Thoracic aorta (tissue), 2 donors: ENCODE measurements at places on chromosomes 13 and 19. TPM values are rescaled to one million over a fixed set of nuclear protein-coding genes. Genes with fewer than 3 reads are reported as not detected.

- H3K36me3 ChIP-seq, result no peaks in the 10 kb centered on the region
- no peaks in the 10 kb centered on the region for H3K4me1 ChIP-seq
- H3K27me3 ChIP-seq, result no peaks in the 10 kb centered on the region
- no peak overlapping the region for H3K27ac ChIP-seq
- no peak for DNase-seq
- H3K4me3 ChIP-seq, result no peak overlapping the region
Measured at GRCh38 chr13:103351035-103351828, 285.0 kb upstream of the SLC10A2 start.

DNA sequence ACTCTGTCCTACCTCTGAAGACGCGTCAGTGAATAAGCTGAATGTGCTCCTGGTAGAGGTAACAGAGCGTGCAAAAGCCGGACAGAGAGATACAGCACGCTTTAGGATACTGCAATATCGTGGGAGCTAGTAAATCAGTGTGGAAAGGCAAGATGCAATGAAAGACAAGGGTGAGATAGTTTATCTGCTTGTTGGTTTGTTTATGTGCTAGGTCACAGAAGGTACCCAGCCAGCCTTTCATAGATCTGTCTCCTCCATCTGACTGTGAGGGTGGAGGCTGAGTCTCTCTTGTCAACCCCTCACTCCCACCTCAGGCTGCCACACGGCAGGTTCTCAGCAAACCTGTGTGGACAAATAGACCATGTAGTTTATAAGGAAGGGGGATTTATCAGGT lies 904 bp upstream of the GIPC1 start:
- peak overlapping the region; percentile 47 for H3K27ac ChIP-seq
- peak overlapping the region; percentile 94 for H3K4me3 ChIP-seq
- no peaks in the 10 kb centered on the region for H3K36me3 ChIP-seq
- DNase-seq, result no peak

GRCh38 chr19:45152504-45153338 lies 8.1 kb downstream of the NKPD1 start:
- no peaks in the 10 kb centered on the region for H3K27me3 ChIP-seq
- H3K4me1 ChIP-seq, result peaks cover 25% of the 10 kb centered on the region
- DNase-seq, result no peak
- H3K27ac ChIP-seq, result no peak overlapping the region
- H3K36me3 ChIP-seq, result no peaks in the 10 kb centered on the region

DNA sequence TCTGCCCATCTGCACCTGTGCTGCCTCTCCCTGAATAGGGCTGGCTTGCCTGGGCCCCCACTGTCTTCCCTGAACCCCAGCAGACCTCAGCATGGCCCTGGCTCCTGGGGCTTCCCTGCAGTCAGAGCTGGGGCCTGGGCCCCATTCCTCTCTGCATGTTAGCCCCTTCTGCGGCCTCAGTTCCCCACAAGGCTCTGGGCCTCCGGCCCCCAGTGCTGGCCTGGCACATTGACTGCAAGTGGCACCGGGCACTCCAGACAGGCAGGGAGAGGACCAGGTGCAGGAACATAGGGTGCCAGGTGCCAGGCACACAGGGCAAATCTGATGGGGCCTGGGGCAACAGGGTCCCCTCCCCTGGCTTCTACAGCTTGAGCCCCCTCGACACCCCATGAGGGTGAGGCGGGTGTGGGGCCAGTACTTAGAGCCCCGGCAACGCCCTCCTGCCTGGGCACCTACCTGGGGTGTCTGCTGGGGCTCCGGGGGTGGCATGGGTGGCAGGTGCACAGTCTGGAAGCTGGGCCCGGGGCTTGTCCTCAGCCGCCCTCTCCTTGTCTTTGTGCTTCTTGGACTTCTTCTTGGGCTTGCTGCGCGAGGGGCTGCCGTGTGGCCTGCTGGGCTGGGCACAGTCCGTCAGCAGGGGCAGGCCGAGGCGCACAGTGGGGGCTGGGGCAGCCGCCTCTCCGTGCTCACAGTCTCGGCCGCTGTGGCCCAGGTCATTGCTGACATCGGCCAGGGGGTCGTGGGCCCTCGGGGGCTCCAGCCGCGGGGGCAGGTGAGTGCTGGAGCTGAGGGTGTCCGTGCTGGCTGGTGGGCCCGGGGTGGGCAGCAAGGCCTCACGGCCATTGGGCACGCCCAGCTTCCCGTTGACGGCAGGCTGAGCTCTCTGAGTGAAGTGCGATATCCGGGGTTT lies 12.3 kb upstream of the ISYNA1 start:
- H3K36me3 ChIP-seq, result peaks cover 56% of the 10 kb centered on the region
- no peak overlapping the region for H3K27ac ChIP-seq
- DNase-seq, result no peak
- no peak overlapping the region for H3K4me3 ChIP-seq

DNA sequence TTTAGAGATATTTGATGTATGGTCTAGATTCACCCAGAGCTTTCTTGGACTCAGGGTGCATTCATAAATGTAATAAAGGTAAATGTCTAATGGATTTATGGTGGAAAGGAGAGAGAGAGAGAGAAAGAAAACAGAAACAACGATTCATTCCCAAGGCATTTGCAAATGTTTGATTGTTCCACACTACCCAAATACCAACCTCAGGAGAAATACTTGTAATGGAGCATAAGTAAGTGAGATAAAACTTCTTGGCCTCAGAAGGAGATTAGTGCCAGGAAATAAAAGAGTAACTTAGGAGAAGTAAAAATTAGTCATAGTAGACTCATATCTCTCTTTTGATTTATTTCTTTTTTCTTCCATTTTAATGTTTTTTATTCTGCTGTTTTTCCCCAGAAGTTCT lies 40.6 kb upstream of the DGKH start:
- DNase-seq, result no peak
- no peaks in the 10 kb centered on the region for H3K36me3 ChIP-seq
- H3K4me3 ChIP-seq, result no peak overlapping the region
- peak overlapping the region; percentile 45 for H3K27ac ChIP-seq
- H3K27me3 ChIP-seq, result no peaks in the 10 kb centered on the region

GRCh38 chr13:27933118-27933517 lies 13.3 kb downstream of the PDX1 start:
- DNase-seq, result no peak
- H3K27ac ChIP-seq, result no peak overlapping the region
- H3K27me3 ChIP-seq, result no peaks in the 10 kb centered on the region
- H3K4me1 ChIP-seq, result no peaks in the 10 kb centered on the region
- no peaks in the 10 kb centered on the region for H3K36me3 ChIP-seq
- H3K4me3 ChIP-seq, result no peak overlapping the region

DNA sequence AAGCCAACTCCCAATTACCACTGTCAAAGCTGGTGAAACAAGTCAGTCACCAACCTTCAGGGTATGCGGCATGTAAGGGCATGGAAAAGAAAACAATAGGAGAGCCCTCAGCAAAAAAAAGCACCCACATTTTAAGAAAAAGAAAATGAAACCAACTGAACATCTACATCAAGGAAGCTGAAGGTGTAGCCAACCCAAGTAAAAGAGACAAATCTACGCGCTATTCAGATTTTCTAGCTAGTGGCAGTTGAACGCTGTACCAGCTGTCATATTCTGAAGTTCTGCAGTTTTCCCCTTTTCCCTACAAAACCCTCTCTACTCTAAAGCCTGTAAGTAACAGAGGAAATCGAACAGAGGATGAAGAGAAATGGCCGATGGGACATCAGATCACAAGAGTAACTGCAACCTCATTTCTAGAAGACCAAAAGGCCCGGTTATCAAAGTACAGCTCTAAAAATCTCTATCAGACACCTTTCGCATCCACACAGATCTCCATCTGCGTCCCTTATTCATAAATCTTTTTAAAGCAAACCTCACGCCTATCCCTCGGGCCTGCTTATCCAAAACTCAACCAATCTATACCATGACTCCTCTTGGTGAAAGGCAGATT lies 1.4 kb downstream of the MYCBP2 start:
- peak overlapping the region; percentile 81 for H3K27ac ChIP-seq
- H3K36me3 ChIP-seq, result no peaks in the 10 kb centered on the region
- H3K4me1 ChIP-seq, result peaks cover 69% of the 10 kb centered on the region
- H3K4me3 ChIP-seq, result peak overlapping the region; percentile 88
- no peak for DNase-seq
- H3K27me3 ChIP-seq, result no peaks in the 10 kb centered on the region

DNA sequence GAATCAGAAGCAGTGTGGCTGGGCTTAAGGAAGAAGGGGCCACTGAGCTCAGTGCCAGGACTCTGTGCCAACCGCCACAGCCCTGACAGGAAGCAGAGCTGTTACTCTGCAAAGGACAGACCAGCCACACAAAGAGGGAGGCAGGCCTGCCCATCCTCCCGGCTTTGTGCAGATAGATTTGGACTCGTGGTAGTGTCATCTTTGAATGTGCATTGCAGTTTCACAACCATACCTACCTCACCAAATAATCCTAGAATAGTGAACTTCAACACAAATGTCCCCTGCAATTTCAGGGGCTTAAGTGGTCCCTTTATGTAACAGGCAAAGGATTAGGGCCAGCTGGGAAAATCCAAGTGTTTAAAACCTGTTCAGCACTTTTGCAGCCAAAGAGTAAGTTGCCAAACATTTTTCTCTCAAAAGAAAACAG lies 55.1 kb upstream of the CLDN10 start:
- no peaks in the 10 kb centered on the region for H3K4me1 ChIP-seq
- no peak overlapping the region for H3K4me3 ChIP-seq
- DNase-seq, result no peak
- H3K36me3 ChIP-seq, result no peaks in the 10 kb centered on the region

GRCh38 chr13:80972857-80973478 lies 632.0 kb upstream of the SPRY2 start:
- H3K27ac ChIP-seq, result no peak overlapping the region
- H3K4me1 ChIP-seq, result no peaks in the 10 kb centered on the region
- no peaks in the 10 kb centered on the region for H3K27me3 ChIP-seq
- no peaks in the 10 kb centered on the region for H3K36me3 ChIP-seq
- DNase-seq, result no peak
- H3K4me3 ChIP-seq, result no peak overlapping the region

- no peaks in the 10 kb centered on the region for H3K27me3 ChIP-seq
- peaks cover 32% of the 10 kb centered on the region for H3K36me3 ChIP-seq
- H3K4me1 ChIP-seq, result no peaks in the 10 kb centered on the region
- no peak for DNase-seq
Measured at GRCh38 chr19:41871573-41872383, 5.3 kb upstream of the CD79A start.

DNA sequence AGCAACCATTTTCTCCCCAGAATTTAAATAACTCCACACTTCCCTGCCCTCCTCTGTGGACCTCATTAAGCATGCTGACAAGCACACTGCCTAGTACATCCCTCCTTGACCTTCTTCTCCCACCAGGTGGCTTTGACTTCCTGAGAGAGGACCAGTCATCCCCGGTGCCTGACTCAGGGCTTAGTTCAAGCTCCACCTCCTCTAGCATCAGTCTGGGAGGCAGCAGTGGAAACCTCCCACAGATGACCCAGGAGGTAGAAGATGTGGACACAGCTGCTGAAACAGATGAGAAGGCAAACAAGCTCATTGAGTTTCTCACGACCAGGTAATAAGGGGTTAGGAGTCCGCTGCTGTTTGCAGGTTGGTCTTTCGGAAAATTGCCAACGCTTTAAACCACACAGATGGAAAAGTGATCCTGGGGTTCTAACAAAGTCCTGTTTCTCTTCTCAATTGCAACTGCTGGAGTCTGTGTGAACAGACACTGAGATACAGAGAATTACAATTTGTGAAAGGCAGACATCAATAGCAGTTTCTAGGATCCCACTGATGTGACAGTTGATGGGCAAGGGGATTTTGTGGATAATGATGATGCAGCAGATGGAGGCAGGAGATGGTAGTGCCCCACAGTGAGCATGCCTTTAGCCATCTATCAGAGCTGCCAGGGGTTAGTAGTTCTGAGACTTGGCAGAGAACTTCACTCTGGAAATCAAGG lies 86.7 kb downstream of the ZAR1L start:
- H3K27ac ChIP-seq, result no peak overlapping the region
- DNase-seq, result no peak
- H3K27me3 ChIP-seq, result no peaks in the 10 kb centered on the region
- H3K36me3 ChIP-seq, result no peaks in the 10 kb centered on the region
- no peaks in the 10 kb centered on the region for H3K4me1 ChIP-seq

GRCh38 chr19:44498988-44499387 lies 1.3 kb downstream of the ZNF180 start:
- peak overlapping the region; percentile 90 for H3K4me3 ChIP-seq
- H3K27ac ChIP-seq, result no peak overlapping the region
- peaks cover 17% of the 10 kb centered on the region for H3K4me1 ChIP-seq
- peaks cover 32% of the 10 kb centered on the region for H3K36me3 ChIP-seq
- DNase-seq, result no peak

- no peak for DNase-seq
- no peaks in the 10 kb centered on the region for H3K36me3 ChIP-seq
- no peaks in the 10 kb centered on the region for H3K27me3 ChIP-seq
- H3K27ac ChIP-seq, result no peak overlapping the region
Measured at GRCh38 chr13:49683489-49683888, 7.8 kb downstream of the EBPL start.

The KIR2DL4 gene
- not detected for total RNA-seq

The KLHL1 gene
- total RNA-seq, result not detected

The SSC5D gene
- 58.3 TPM for total RNA-seq

The CCNE1 gene
- 4.6 TPM for total RNA-seq
